Activated naive CD4-positive, alpha-beta T cell treated with anti-CD3 and anti-CD28 coated beads, Interleukin-2, amount 10 ng/mL, durations not matched to agents 7 days and 5 days (primary cell): ENCODE measurements at places on chromosomes 1 and 21.

- H3K4me3 ChIP-seq = no peak overlapping the region
- DNase-seq = no peak
- H3K36me3 ChIP-seq = no peaks in the 10 kb centered on the region
- no peak overlapping the region for H3K27ac ChIP-seq
Measured at GRCh38 chr1:159930634-159931033, 5.3 kb upstream of the TAGLN2 start.

- no peak for DNase-seq
- H3K4me3 ChIP-seq = no peak overlapping the region
- H3K4me1 ChIP-seq = no peaks in the 10 kb centered on the region
- peaks cover 23% of the 10 kb centered on the region for H3K27me3 ChIP-seq
- H3K36me3 ChIP-seq = no peaks in the 10 kb centered on the region
Measured at GRCh38 chr1:247357781-247358211, 26.1 kb upstream of the ZNF496 start.

- H3K36me3 ChIP-seq = no peaks in the 10 kb centered on the region
- no peaks in the 10 kb centered on the region for H3K27me3 ChIP-seq
- no peak for DNase-seq
- no peak overlapping the region for H3K4me3 ChIP-seq
- no peak overlapping the region for H3K27ac ChIP-seq
- no peaks in the 10 kb centered on the region for H3K4me1 ChIP-seq
Measured at GRCh38 chr1:118751166-118751565, 237.0 kb downstream of the TBX15 start.

DNA sequence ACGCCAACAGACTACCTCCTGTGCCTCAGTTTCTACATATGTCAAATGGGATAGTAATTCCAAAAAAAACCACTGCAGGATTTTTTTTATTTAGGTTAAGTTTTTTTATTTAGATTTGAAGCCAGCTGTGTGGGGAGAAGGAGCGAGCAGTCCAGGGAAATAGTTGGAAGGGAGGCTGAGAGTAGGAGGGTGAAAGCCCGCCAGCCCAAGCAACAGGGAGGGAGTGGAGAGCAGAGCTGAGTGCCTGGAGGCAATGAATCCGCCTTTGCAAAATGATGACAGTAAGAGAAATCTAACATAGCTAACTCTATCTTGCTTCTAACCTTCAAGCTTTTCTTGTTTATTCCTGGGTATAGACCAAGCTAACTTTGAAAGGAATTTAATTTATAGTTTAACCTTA lies 15.6 kb upstream of the C1orf198 start:
- peaks cover 40% of the 10 kb centered on the region for H3K27me3 ChIP-seq
- no peak for DNase-seq
- no peak overlapping the region for H3K27ac ChIP-seq
- H3K36me3 ChIP-seq = no peaks in the 10 kb centered on the region
- no peak overlapping the region for H3K4me3 ChIP-seq
- H3K4me1 ChIP-seq = no peaks in the 10 kb centered on the region

- H3K4me1 ChIP-seq = peaks cover 24% of the 10 kb centered on the region
- H3K4me3 ChIP-seq = no peak overlapping the region
- no peak overlapping the region for H3K27ac ChIP-seq
- H3K27me3 ChIP-seq = peaks cover 4% of the 10 kb centered on the region
Measured at GRCh38 chr1:230284891-230285290, 141.2 kb downstream of the PGBD5 start.

DNA sequence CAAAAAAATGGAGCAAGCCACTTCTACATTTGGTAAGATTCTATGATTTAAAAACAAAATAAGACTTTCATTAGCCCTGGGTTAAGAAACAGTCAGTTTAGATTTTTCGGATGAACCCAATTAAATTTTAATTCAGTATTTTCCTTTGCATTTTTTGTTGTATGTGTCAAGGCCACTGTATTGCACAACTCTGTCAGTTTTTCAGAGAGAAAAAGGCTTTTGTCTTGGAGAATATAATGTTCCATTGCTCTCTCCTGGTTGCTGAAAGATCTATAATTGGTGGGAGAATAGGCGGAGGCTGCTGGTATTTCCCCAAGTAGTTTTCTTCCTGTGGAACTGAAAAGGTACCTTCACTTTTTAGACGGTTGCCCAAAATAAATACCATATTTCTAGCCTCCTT lies 84.6 kb downstream of the NEGR1 start:
- H3K36me3 ChIP-seq = no peaks in the 10 kb centered on the region
- no peak overlapping the region for H3K4me3 ChIP-seq
- DNase-seq = no peak
- H3K4me1 ChIP-seq = no peaks in the 10 kb centered on the region

- H3K4me3 ChIP-seq = no peak overlapping the region
- H3K4me1 ChIP-seq = peaks cover 27% of the 10 kb centered on the region
- no peak for DNase-seq
- no peak overlapping the region for H3K27ac ChIP-seq
- no peaks in the 10 kb centered on the region for H3K27me3 ChIP-seq
Measured at GRCh38 chr1:28981210-28981609, 66.8 kb downstream of the EPB41 start.

- no peaks in the 10 kb centered on the region for H3K27me3 ChIP-seq
- no peak overlapping the region for H3K27ac ChIP-seq
- no peak overlapping the region for H3K4me3 ChIP-seq
- H3K4me1 ChIP-seq = peaks cover 2% of the 10 kb centered on the region
Measured at GRCh38 chr1:44685881-44686280, 11.4 kb downstream of the ARMH1 start.

DNA sequence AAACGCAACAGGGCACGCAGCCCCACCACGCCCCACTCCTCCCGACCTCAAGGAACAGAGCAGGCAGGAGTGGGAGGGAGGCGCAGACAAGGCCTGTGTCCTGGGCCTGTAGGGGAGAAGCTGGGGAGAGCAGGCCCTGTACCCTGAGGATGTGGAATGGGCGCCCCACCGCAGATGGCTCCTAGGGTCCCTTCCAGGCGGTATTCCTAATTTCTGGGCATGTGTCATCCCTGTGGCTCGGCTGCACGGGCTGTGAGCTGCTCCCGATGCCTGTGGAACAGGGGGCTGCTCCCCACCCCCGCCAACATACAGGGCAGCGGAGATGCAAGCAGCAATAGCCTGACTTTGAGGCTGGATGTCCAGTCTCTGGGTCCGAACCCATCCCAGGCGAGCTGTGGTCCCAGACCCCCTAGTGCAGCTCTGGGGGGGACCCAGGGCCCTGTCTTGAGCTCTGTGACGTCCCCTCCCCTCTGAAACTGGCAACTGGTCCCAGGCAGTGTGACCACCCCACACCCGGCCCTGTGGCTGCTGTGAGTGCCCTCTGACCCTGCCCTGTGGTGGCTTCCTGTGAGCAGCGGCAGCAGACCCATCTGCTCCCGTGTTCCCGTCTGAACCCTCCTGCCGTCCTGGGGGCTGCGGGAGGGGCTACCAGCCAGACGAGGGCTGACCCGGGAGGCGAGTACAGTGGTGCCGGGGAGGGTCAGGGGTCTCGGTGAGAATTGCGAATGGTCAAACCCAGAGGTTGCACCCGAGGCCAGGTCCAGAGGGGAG lies 13.9 kb upstream of the COL6A2 start:
- H3K4me1 ChIP-seq = no peaks in the 10 kb centered on the region
- no peak overlapping the region for H3K4me3 ChIP-seq
- DNase-seq = no peak
- H3K36me3 ChIP-seq = peaks cover 3% of the 10 kb centered on the region
- H3K27ac ChIP-seq = no peak overlapping the region
- H3K27me3 ChIP-seq = no peaks in the 10 kb centered on the region

GRCh38 chr1:244236721-244237120 lies 185.6 kb downstream of the ZBTB18 start:
- no peaks in the 10 kb centered on the region for H3K36me3 ChIP-seq
- peaks cover 14% of the 10 kb centered on the region for H3K27me3 ChIP-seq
- no peak overlapping the region for H3K4me3 ChIP-seq
- H3K27ac ChIP-seq = no peak overlapping the region

- peak overlapping the region; percentile 100 for H3K27ac ChIP-seq
- peaks cover 7% of the 10 kb centered on the region for H3K27me3 ChIP-seq
- peaks cover 46% of the 10 kb centered on the region for H3K36me3 ChIP-seq
- H3K4me1 ChIP-seq = peaks cover 51% of the 10 kb centered on the region
- no peak for DNase-seq
- peak overlapping the region; percentile 96 for H3K4me3 ChIP-seq
Measured at GRCh38 chr1:207321790-207322645, 540 bp downstream of the CD55 start.

- H3K4me1 ChIP-seq = no peaks in the 10 kb centered on the region
- H3K27me3 ChIP-seq = no peaks in the 10 kb centered on the region
- H3K4me3 ChIP-seq = no peak overlapping the region
- DNase-seq = no peak
- no peaks in the 10 kb centered on the region for H3K36me3 ChIP-seq
- H3K27ac ChIP-seq = no peak overlapping the region
Measured at GRCh38 chr1:225277445-225277844, 150.4 kb downstream of the LBR start.

DNA sequence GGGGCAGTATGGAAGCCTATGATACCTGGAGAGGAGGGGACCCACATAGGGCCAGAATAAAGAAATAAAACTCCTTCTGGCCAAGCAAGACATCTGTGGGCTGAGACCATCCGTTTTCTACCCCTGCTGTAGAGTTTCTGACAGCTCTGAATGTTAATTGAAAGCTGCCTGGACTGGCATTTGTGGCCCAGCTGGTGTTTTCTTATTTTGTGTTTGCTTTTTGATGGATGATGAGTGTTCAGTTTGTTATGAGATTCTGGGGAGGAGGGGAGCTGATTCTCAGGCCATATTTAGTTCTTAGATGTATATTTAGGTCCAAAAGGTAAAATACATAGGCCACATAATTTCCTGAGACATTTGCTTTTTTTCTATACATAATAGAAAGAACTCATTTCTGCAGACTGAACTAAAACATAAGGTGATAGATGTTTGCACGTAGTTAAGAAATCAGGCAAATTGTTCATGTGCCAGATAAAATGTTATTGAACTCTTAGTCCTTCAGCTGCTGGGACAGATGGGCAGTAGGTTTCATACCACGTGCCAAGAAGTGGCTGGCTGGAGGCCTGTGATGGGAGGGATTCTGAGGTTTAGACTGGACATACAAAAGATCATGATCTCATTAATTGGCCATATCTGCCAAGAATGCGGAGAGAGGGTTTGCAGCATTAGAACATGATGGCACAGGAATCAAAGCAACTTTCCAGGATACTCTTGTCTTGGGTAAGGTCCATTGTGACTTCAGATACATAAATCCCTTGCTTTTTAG lies 54.1 kb downstream of the DSCAM start:
- H3K4me1 ChIP-seq = no peaks in the 10 kb centered on the region
- no peaks in the 10 kb centered on the region for H3K27me3 ChIP-seq
- no peaks in the 10 kb centered on the region for H3K36me3 ChIP-seq
- H3K4me3 ChIP-seq = no peak overlapping the region
- no peak for DNase-seq

DNA sequence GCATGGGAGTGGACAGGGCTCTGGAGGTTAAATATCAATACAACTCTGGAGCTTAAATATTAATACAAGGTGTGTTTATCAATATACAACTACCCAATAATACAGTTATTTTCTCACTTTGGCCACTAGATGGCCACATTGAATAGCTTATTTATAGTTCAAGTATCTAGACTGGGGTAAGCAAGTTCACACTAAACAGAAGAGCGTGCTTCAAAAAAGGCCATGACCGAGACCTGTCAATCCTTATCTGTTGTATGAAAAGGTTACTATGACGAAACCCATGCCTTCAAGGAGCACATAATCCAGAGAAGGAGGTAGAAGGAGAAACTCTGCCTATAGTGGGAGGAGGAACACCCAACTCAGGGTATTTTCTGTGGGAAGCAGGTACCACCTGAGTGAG lies 29.1 kb downstream of the CHML start:
- no peaks in the 10 kb centered on the region for H3K4me1 ChIP-seq
- H3K36me3 ChIP-seq = no peaks in the 10 kb centered on the region
- H3K27ac ChIP-seq = no peak overlapping the region
- DNase-seq = peak; percentile 25
- no peaks in the 10 kb centered on the region for H3K27me3 ChIP-seq

DNA sequence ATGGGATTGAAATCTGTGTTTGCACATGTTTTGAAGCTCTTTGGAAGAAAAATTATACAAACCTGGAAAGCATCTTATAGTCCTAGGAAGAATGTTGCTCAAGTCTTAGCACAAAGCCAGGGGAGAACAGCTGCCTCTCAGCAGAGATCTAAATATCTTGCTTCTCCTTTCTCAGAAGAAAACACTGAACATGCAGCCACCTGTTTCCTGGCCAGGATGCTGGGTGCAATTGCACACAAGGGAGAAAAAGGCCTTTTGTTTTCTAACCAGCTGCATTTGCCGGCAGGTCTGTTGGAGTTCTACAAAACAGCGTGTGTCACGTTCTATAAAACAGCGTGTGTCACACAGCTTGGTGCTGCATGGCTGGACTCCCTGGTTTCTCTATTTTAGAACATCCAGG lies 259.6 kb upstream of the PLD5 start:
- no peaks in the 10 kb centered on the region for H3K36me3 ChIP-seq
- no peaks in the 10 kb centered on the region for H3K4me1 ChIP-seq
- no peaks in the 10 kb centered on the region for H3K27me3 ChIP-seq
- no peak overlapping the region for H3K27ac ChIP-seq
- H3K4me3 ChIP-seq = no peak overlapping the region

- H3K4me1 ChIP-seq = peaks cover 11% of the 10 kb centered on the region
- DNase-seq = no peak
- H3K4me3 ChIP-seq = no peak overlapping the region
- no peaks in the 10 kb centered on the region for H3K36me3 ChIP-seq
Measured at GRCh38 chr1:228849011-228849541, 113.8 kb downstream of the RHOU start.

- no peak overlapping the region for H3K27ac ChIP-seq
- no peaks in the 10 kb centered on the region for H3K4me1 ChIP-seq
- H3K36me3 ChIP-seq = no peaks in the 10 kb centered on the region
- H3K27me3 ChIP-seq = peaks cover 7% of the 10 kb centered on the region
- DNase-seq = no peak
Measured at GRCh38 chr1:66607458-66607857, 73.5 kb downstream of the SGIP1 start.
